ENCODE measurements at places on chromosomes 4 and X. TPM values are rescaled to one million over a fixed set of nuclear protein-coding genes. Genes with fewer than 3 reads are reported as not detected.
A peak's percentile ranks its signal among the peaks of the same experiment; 100 is the strongest.

Gene REELD1
- polyA plus RNA-seq, result 0.23 TPM

- no peak for DNase-seq
Measured at GRCh38 chr4:168124008-168124641, 31.8 kb downstream of the ANXA10 start.

DNA sequence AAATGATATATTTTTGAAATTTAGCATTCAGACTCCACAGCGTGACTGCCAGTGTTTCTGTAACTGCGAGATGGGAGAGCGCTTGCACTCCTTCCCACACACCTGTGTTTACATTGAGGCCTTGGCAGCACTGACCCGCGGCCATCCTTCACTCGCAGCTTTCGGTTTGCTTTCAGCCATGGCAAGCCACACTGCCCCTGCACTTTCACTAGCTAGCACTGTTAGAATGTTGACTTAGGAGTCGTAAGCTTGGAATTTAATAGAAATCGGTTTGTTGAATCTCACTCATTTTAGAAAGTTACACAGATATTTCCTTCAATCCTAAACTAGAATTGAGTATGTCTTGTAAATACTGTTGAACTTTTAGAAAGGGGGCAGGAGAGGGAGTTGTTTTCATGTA lies 136.2 kb downstream of the CFAP299 start:
- peak; percentile 35 for DNase-seq

DNA sequence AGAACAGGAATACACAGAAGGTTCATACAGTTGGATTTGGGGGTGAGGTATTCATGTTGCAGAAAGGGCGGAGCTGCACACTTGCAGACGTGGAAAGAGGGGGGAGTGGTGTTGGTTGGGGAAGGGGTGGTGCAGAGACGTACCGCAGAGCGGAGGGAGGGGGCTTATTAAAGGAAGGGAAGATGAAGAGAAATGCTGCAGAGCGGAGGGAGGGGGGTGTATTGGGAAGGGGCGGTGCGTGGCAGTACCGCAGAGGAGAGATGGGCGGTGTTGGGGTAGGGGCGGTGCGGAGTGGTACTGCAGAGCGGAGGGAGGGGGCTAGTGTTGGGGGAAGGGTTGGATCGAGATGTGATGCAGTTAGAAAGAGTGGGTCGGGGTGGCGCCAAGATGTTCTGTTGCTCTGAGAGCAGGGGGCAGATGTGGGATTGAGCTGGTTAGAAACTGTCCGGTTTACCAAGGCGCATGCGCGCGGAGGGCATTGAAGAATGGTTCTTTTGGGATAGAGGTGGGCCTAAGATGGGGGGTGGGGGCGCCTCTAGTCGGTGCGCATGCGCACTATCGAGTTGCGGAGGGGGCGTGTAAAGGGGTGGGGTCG lies 900 bp downstream of the TRO start:
- DNase-seq, result peak; percentile 62

DNA sequence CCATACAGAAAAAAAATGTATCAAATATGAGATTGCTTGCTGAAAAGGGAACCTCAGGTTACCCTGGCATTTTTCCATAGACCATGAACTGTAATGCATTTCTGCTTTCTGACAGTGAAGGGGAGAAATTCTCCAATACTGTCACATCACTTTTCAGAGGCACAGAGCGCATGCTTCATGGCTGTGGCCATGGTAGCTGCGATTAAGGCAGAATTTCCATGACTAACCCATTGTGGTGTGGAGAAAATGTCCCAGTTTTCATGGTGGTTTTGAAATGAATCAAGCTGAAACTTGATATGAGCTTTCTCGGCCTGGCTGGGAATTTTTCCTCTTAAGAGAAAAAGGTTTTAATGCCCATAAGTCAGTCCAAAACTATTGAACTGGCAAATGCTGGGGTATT lies 39.5 kb upstream of the MAP3K15 start:
- DNase-seq, result no peak

DNA sequence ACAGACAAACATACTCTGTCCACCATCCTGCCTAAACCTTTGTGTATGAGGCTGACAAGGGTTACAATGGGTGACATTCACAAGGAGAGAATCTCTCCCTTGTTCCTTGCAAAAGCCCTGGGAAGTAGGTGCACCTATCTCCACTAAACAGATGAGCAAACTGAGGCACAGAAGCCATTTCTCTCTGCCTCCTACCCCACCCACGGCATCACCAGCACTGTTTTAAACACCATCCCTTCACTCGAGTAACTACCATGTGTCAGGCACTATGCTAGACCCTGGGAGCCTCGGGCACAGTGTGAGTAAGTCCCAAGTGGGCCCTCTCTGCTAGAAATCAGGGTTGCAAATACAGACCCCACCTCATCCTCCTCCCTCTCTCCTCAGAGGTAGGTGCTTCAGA lies 899 bp downstream of the LYAR start:
- no peak for DNase-seq

DNA sequence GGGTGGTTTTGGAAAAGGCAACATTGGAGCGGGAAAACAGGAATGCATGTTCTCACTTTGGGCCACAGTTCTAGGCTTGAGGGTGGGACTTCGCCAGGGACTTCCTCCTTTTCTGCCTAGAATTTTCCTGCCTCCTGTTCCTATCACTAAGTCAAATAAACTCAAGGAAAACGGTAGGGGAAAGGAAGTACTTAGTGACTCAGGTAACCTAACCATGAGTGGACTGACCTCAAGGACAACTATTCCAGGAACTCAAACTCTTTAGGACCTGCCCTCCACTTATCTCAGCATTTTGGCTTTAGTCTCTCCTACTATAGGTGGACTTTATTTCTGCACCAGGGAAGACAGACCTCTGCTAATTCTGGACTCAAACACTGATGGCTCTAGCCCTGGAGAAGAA lies 281.7 kb downstream of the ZNF674 start:
- no peak for DNase-seq

Measured in right lung (tissue), 10 donors.